ENCODE measurements at places on chromosomes 3 and 15.

GRCh38 chr15:63022663-63023062 is 19.9 kb upstream of the TPM1 start:
- DNase-seq = no peak

- no peak for DNase-seq
Observed at GRCh38 chr15:58742819-58743502, 6.5 kb downstream of the ADAM10 start.

- no peak for DNase-seq
Observed at GRCh38 chr3:138367326-138367850, 19.0 kb downstream of the MRAS start.

DNA sequence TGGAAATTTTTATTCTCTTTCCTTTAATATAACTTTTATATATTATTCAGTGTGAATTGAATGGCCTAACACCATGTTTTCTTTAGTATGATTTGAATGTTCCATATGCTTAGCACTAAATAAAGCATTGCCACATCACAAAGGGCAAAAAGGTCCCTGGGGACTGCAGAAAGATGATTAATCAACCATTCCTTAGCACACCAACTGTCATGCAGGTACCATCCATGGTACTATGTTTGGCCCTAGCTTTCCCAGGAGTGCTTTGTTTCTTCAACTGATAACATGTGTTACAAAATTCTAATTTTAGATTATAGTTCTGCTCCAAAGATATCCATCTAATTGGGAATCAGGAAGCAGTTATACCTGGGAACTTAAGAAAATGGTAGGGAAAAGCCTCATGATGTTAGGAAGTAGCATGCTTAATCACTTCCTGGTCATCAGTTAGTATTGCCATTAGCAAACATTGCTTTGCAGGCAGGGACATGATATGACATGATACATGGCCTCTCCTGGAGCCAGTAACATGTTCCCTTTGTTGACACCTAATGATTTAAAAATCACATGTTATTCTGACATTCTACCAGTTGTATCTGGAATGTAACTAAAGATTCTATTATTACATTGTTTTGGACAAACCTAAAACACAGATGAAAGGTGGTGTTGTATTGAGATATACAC is 712.6 kb upstream of the GBE1 start:
- DNase-seq = no peak

GRCh38 chr15:25852661-25853524 is 10.2 kb downstream of the ATP10A start:
- no peak for DNase-seq

GRCh38 chr3:168155303-168155702 is 59.6 kb upstream of the GOLIM4 start:
- DNase-seq = no peak

- no peak for DNase-seq
Observed at GRCh38 chr3:11510001-11510340, 133.7 kb downstream of the VGLL4 start.

GRCh38 chr3:123287051-123287961 is 85.6 kb downstream of the SEC22A start:
- no peak for DNase-seq

DNA sequence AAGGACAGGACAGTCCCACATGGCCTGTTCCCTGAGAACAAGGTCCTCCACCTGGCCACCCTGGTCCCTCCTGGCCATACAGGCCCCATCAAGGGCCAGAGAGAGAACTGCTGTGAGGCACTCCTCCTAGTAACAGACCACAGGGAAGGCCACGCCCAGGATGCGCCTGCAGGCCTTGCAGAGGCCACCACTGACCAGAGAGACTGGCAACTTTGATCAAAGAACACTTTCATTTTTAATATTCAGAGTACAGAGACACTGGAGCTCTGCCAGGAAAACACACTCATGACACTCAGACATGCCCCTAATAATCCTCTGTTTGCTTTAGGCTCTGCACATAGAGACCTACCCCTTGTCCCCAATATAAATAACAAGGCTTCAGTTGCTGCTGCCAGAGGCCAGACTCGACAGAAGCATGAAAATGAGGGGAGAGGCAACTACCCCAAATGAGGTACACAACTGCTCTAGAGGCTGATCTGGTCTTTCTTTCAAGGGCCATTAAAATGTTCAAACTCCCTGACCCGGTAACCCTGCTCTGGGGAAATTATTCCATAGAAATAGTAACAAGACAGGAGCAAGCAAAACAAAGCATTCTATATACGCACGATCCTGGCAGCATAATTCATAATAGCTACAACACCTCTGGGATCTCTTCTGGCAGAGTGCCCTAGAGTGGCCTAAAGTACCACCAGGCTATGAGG is 44.8 kb downstream of the CCDC12 start:
- DNase-seq = no peak

DNA sequence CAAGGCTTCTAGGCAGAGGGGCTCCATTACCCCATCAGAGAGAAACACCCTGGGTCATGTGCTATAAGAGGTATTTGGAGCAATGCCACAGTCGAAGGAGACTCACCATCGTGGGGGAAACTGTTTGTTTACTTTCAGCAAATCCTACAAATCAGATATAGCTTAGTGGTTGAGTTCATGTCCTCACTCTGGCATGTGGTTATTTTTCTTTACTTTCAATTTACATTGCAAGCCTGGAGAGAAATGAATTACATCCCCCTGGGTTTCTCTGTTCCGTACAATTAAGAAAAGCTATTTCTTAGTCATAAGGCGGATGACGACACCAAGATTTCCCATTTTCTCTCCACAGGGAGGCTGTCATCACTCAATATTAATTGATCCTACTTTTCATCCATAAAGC is 36.9 kb downstream of the RFTN1 start:
- DNase-seq = no peak

- no peak for DNase-seq
Observed at GRCh38 chr15:61700803-61701202, 359.4 kb downstream of the VPS13C start.

DNA sequence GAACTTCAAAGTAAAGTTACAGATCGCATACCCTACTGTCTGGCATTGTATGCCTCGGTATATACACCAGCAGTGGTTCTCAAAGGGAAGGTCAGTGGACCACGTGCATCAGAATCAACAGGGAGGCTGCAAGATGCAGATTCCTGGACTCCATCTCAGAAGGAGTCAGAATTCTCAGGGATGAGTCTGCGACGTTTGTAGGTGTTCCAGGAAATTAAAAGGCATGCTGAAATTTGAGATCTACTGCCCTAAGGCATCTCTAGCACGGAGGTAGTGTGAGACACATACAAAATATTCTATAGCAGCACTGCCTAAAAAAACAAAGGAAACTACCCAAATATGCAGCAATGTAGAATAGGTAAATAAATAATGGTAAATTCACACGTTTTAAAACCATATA is 136.8 kb upstream of the BNIP2 start:
- no peak for DNase-seq

DNA sequence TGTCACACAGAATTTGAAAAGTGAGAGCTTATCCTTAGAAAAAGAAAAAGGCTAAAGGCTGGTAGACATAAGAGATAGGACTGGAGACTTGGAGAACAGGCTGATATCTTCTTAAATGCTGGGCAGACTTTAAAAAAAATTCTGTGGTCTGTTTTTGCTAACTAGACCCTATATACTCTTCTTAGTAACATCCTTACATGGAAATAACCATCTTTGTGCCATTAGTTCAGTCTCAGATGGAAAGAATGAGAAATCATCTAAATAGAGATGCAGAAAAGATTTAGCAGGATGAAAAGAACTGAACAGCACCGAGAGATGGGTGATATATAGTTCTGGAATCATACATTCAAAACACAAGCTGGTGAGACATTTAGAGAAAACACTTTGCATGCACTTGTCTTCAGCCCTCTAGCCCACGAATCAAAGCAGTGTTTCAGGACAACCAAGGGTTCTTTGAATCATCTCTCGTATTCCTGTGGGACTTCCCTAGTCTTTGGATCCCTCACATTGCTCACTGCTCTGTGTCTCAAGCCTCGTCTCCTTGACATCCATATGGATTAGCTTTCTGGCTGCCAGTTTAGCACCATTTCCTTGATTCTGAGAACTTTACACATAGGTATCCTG is 93.0 kb upstream of the LYSMD4 start:
- DNase-seq = no peak

GRCh38 chr3:48426401-48426909 is 3.4 kb downstream of the PLXNB1 start:
- no peak for DNase-seq
